Adipocyte (in vitro differentiated cells): ENCODE measurements at places on chromosomes 7 and 10.
A peak's percentile ranks its signal among the peaks of the same experiment; 100 is the strongest.

GRCh38 chr10:130743751-130744271 lies 567.7 kb downstream of the TCERG1L start:
- DNase-seq: no peak

GRCh38 chr7:8177109-8177933 lies 84.6 kb downstream of the ICA1 start:
- DNase-seq: no peak

- peak; percentile 87 for DNase-seq
Measured at GRCh38 chr10:36725581-36726520, 399.5 kb upstream of the ANKRD30A start.

- no peak for DNase-seq
Measured at GRCh38 chr10:70510904-70511303, 32.3 kb downstream of the PALD1 start.

DNA sequence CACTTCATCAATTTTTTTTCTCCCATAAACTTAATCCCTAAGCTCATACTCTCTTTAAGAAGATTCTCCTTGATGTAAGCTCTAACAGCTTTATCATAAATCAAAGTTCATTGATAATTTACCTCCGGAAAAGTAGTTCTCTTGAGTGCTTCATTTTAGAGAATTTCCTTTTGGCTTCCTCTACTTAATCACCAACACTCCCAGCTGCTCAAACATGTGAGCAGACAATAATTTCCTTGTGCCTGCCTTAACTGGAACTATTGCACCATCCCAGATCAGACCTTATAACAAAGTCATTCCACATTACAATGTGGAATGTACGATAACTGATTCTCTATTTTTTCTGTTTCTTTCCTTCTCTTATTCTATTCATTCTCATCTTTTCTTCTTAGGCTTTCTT lies 5.9 kb downstream of the FEZF1 start:
- DNase-seq: no peak

DNA sequence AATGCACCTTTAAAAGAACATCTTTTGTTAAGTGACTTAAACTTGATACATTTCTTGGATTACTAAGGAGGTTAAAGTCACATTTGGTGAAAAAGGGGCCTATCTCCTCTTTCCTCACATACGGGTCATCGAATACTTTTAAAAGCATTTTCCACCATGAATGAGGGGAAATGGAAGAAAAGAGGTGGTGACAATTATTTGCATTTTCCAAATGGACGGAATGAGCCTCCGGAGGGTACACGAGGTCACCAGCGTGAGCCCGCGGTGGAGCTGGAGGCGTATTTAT lies 1.0 kb upstream of the BMPR1A start:
- DNase-seq: no peak

DNA sequence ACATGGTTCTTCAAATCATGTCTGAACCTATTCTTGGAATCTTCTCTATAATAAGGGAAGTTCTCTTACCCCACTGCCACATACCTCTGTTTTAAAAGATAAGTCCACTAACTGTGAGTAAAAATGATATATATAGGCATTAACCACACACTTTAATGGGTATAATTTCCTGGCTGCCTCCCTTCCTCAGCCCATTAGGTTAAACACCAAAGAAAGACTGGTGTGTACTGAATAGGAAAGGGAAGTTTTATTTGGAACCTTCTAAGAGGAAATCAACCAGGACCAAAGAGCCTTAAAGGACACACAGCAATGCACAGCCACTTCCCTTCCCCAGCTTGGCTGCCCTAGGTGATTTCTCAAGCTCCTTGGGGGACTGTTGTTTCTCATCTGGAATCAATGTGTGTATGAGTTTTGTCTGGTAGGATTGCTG lies 5.0 kb upstream of the WBP1L start:
- DNase-seq: peak; percentile 41

- DNase-seq: no peak
Measured at GRCh38 chr7:139230484-139230773, 608 bp upstream of the UBN2 start.

GRCh38 chr7:113883096-113883495 lies 35.7 kb downstream of the PPP1R3A start:
- DNase-seq: no peak
